ENCODE measurements at places on chromosomes 3 and 15.

GRCh38 chr15:91857772-91858171 lies 4.3 kb downstream of the SLCO3A1 start:
- no peak for DNase-seq

GRCh38 chr3:139281096-139281495 lies 62.7 kb upstream of the MRPS22 start:
- DNase-seq: no peak

- DNase-seq: no peak
Observed at GRCh38 chr3:16370872-16371740, 106.1 kb downstream of the OXNAD1 start.

GRCh38 chr15:45384700-45385099 lies 6.4 kb upstream of the GATM start:
- no peak for DNase-seq

DNA sequence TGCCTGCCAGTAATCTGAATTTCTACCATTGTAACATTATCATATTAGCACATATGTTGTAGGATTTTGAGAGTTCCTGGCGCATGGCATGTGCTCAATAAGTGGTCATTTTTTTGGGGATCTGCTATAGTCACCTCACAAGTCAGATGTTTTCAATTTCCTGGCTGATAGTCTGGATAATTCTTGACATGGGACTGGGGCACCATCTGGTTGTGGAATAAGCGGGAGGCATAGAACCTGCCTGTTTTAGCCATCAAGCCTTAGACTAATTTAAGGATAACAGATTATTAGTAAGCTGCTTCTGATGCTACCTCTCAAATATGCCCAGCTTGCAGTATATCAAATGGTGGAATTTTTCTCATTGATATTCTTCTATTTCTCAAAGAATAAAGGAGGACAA lies 39.1 kb downstream of the GASK1A start:
- no peak for DNase-seq

DNA sequence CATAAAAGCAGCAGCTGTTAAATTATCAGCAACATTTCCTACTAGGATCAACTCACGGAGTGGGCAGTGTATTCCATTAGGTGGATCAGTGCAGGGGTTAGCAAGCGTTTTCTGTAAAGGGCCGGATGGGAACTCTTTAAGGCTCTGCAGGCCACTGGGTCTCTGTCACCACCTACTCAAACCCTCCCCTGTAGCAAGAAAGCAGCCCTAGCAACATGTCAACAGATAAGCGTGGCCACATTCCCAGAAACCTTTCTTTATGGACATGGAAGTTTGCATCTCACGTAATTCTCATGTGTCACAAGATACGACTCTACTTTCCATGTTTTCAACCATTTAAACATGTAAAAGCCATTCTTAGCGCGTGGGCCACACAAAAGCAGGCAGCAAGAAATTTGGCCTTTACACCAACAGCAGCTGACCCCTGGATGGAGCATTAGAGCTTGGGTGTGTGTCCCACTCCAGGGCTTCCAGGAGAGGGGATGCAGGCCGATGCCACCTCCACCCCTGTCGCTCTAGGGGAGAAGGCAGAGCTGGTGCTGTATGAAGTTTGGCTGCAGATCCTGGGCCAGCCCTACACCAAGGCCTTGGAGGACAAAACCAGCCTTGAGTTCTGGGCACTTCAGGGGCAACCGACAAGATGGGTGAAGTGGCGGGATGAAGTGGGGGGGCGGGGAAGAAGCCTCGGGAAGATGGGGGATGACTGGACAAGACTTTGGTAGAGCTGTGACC lies 48.2 kb upstream of the CSPG4 start:
- DNase-seq: no peak

DNA sequence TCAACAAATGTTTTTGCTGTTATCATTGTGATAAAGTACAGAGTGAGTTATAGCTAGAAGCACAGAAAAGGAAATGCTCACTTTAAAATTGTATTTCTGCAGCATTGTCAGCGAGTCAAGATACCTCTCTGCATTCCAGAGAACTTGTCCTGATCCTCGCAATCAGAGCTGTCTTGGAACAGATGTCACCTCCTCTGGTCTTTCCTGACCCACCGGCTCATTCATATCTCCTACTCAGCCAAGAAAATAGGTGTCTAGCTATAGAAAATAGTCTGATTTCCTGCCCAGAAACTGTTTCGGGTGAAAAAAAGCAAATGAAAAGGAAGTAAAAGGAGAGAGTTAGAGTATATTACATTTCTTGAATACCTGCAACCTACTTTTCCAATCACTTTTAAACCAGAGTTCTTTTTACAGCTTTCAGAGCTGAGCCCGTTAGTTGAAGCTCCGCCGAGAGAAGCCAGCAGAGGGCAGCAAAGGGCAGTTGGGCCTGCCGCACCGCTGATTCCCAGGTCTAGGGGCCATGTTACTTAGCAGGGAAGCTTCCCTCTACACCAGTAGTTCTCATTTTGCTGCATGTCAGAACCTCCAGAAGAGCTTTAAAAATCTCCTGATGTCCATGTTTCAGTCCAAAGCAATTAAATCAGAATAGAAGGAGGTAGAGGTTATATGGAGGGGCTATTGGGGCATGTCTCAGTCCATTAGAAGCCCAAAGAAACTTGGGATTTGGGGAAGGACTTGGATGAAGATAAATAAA lies 185.7 kb upstream of the THRB start:
- peak; percentile 46 for DNase-seq

GRCh38 chr3:191889106-191889505 lies 428.1 kb downstream of the PYDC2 start:
- DNase-seq: no peak

DNA sequence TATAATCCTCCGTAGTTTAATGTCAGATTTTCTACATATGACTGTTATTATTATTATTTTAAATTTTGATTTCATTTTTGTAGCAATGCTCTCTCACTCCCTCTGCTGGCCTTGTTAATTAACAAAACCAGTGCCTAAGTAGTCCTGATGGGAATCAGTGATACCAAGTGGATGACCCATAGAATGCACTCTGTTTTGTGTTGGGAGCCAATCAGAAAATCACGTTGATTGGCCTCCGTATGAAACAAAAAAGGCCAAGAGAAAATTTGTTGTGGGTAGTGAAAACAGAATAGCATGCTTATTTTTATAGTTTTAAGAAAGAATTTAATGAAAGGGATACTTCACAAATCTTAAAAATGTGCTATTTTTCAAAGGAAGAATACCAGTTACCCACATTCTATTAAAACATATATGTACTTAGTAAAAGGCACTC lies 34.4 kb upstream of the MEIS2 start:
- no peak for DNase-seq

GRCh38 chr3:123357275-123357674 lies 91.6 kb downstream of the ADCY5 start:
- no peak for DNase-seq

GRCh38 chr3:3366386-3366785 lies 186.9 kb upstream of the CRBN start:
- DNase-seq: no peak

- no peak for DNase-seq
Observed at GRCh38 chr3:107630779-107631178, 108.0 kb downstream of the BBX start.

- no peak for DNase-seq
Observed at GRCh38 chr3:146845361-146845760, 240.2 kb upstream of the PLSCR5 start.

DNA sequence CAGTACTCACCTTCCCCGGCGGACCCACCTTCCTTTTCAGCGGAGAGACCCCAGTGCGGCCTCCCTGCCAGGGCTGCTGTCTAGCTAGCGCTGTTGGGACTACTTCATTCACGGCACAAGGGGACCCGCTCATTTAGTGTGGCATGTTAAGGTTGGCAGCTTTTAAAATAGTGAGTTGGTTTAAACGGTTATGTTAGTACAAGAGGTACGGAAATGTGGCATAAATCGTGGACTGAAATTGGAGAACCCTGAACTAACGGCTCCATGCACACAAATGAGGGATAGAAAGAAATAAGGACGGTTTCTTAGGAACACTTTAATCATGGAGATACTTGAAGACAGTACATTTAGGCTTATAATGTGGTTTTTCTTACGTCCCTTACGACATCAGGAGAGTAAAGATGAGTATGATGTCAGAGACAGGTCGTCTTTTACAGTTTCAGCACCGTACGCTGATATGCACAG lies 752 bp downstream of the CEP63 start:
- DNase-seq: no peak

- DNase-seq: no peak
Observed at GRCh38 chr3:35832140-35832571, 192.8 kb downstream of the ARPP21 start.

- DNase-seq: no peak
Observed at GRCh38 chr3:29977360-29977759, 629.0 kb upstream of the TGFBR2 start.

DNA sequence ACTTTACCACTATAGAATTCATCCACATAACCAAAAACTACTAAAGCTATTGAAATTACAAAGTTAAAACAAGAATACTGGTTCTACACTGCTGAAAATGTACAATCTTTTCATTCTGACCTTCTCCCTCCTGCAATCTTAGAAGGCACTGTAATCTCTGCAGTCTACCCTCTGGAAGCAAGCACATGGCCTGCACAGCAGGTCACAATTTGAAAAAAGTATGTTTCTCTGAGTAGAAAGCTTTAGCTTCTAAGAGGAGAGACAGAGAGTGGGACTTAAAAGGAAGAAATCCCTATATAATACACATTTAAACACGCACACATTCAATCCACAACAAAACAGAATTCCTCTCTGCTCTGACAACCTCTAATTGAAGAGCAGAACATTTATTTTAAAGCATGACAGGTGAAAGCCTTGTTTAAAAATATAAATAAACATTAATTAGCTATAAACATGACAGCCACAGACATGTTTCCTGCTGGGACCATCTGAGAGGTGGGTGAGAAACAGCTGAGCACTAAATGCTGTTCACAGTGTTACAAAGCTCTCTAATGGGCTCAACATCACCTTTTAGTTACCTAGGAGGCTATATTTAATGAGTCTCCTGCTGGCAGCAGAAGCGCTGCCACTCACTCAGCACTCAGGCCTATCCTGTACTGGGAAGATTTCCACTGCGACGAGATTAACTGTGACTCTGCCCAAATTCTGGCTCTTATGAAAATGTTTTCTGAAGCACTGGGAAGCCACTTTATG lies 447.4 kb downstream of the AGBL1 start:
- DNase-seq: no peak

DNA sequence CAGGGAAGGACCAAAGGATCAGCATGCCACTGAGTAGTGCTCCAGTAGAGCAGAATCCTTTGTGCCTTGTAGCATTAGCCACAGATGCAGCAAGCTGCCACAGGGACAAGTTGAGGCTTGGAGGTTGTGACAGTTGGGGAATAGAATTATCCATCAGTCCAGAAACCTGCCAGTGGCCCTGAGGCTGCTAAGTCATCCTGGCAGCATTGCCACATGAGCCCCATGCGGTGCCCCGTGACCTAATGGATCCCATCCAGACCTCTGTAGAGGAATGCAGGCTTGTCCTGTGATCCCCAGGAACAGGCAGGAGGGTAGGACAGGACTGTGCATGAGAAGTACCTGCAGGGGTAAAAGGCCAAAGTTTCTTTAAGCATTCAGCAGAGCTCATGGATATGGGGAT lies 51.7 kb downstream of the BOC start:
- DNase-seq: no peak

DNA sequence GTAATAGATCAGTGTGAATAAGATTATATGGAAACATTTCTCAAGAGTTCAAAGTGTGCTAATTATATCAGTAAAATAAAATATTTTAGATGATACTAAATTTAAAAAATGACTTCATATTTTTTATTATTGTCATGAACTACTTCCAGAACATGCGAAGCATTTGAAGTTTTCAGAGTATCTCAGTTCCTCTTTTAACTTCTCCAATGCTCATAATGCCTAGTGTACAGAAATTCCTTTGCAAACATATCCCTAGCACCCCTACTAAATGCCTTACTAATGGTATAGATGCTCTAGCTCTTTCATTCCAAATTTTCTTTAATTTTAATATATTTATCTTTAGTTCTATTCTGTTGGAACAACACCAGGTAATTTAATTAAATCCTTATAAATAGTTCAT lies 580.4 kb downstream of the CADM2 start:
- DNase-seq: no peak

DNA sequence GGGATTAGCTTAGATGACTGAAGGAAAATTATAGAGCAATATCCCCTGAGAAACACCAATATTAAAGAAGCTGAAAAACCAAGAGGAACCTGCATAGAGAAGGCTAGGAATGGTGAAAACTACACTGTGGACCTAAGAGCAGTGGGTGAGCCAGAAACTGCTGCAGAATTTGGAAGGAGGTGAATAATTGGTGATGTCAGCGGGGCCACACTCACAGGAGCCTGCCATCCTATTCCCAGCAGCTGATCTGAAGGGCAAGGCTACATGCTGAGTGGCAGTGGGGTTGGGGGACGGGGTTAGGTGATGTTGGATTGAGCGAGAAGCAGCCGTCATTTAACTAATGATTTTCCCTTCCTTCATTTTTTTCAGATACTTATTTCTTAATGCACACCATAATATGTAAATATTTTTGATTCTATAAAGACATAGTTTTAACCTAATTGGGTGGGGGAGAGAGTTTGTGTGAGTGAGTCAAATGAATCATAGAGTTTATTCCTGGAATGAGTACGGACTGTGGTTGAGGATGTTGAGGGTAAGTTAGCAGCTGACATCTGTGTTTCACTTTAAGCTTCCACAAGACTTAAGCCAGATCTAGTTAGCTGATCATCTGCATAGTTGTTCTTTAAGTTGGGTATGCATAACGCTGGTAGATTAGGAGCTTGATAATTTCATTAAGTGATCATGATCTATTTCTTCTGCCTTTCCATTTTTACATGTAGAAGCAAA lies 222.8 kb downstream of the PTPRG start:
- no peak for DNase-seq

DNA sequence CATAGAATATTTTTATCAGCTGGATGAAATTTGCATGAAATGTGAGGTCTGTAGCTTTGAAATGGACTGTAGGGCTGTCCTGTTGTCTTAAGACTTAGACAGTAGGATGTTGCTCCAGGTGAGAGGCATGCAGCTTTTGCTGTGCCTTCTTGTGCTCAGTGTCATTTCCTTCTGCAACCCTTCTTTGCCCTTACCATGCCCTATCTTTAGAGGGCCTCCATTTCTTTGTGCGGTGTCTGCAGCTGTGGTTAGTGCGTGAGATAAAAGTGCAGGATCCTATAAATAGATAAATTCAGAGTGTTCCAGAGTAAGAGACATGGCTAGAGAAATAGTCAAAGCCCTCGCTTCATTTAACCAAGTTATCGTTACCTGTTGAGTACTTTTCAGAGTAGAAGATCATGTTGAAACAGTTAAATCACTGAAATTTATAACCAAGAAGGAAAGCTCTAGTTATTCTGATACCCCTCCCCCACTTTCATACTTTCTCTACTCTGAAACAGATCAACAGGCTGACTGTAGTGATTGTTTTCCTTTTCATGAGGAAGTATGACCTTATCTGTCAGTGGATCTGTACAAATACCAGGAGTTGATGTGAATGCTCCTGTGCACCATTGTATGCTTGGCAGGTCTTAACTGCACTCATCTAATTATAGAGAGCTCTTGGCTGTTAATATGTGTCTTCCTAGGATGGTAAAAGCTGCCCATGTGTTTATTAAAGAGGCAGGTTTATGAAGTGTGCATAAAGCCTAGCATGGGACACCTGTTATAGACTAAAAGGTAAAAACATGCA lies 18.2 kb downstream of the EIF3J start:
- DNase-seq: no peak

GRCh38 chr3:76203578-76203977 lies 418.2 kb upstream of the ZNF717 start:
- no peak for DNase-seq
